BJ (cell line): ENCODE measurements at places on chromosomes 1 and 21.

- no peak for DNase-seq
These were observed 40.1 kb upstream of the SLC5A9 start for GRCh38 chr1:48182439-48182838.

DNA sequence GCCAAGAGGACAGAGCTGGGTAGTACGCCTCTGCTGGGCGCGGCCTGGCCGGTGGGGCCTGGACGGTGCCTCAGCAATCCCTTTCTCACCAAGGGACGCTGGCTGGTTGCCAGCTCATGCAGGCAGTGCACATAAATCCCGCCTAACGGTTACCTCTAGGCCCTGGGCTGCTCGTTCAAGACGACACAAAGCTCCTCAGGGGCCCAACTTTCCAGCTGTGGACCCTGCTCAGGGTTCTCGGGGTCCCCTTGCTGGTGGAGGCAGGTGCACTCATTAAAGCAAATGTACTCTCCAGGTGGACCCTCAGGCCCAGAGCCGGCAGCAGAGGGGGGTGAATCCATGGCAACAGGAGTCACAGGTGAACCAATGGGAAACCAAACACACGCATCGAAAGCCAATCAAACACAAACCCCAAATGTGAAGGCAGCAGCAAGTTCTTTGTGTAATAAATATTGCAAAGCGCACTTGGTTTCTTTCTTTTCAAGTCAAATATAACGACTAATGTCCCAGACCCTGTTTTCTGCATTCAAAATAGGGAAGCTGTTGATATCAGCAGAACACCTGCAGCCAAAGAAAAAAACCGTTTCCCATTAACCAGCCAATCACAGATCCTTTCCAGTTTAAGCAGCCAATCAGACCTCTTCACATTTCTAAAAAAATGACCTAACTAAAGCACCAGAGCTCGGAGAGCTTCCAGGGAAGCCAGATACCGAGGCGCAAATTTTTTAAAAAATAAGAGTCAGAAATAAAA, 26.1 kb upstream of the CLSTN1 start:
- DNase-seq = no peak

DNA sequence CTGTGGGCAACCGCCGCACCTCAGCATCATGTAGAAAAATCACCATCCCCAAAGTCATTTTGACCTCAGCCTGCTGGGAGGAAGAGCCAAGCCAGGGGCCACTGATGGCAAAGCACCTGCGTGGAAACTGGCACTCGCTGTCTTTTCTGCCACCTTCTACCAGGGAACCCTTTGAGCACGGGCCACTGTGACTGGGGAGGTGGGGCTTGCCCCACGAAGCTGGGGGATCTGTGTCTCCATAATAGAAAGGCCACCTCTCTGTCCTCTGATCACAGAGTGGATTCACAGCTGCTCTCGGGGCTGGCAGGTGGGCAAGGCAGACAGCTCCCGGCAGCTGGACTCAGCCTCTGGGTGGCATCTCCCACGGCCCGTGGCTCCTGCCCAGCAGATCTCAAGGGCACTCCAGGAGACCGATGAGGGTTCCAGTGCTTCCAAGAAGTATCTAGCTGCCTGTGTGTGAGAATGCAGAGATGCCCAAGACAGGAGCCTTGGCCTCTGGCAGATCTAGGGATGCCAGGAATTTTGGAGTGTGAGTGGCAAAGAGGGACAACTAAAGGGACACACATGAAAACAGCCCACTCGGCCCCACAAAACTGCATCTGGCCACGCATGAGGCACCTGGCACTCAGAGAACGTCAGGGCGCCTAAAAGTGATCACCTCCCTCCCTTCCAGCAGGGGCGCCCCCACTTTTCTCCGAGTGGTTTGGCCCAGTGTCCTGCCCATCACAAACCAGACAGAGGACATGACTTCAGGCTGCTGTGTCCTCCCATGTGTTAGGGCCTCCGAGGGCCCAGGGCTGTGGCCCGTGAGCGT, 102.6 kb downstream of the PDE9A start:
- DNase-seq = no peak

DNA sequence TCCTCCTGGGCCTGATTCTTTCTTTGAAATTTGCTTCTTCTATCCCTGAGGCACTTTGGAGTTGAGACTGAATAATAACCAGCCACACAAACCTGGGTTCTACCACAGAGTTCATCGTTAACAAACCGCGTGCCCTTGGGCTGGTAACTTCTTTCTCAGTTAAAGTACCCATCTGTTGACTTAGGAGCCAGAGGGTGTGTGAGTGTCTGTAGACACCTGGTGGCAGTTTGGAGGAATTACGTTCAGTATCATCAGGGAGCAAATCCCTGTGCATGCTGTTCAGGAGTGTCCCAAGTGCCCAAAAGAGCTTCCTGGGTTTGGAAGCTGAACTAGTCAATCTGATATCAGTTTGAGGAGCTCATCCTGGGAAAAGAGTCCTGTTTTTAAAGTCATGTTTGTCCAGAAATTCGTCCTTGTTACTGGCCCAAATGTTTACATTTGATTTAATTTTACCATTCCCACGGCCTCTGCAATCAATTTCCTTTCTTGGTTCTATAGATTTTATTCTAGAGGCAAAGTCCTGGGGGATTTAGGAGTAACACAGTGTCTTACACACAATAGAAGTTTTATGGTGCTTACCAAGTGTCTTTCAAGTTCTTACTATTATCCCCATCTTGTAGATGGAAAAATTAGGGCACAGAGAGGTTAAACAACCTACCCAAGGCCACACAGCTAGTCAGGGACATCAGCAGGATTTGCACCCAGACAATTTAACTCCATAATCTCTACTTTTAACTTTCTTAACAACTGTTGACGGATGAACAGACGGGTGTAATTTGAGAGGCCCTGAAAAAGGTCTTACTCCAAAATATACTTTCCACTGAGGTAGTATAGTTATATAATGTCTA, 26.7 kb upstream of the RPTN start:
- DNase-seq = no peak

DNA sequence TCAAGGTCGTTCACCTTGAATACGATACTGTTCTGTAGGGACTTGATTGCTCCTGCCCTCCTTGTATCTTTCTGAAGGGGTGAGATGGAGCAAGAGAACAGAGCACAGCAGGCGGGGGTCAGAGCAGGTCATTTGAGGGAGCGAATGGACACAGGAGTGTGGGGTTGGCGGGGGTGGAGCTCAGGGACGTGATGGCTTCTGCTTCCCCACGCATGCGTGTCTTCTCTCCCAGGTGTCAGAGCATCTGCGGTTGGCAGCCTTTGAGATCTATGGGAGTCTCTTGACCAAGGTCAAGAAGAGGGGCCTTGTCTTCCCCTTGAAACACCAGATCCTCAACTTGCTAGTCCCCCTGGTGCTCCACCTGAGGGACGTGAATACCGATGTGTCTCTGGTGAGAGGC, 63.9 kb downstream of the INAVA start:
- DNase-seq = no peak

- no peak for DNase-seq
These were observed 44.5 kb downstream of the MDM4 start for GRCh38 chr1:204560590-204561150.

- DNase-seq = no peak
These were observed 250.4 kb downstream of the PTBP2 start for GRCh38 chr1:96971849-96972602.

DNA sequence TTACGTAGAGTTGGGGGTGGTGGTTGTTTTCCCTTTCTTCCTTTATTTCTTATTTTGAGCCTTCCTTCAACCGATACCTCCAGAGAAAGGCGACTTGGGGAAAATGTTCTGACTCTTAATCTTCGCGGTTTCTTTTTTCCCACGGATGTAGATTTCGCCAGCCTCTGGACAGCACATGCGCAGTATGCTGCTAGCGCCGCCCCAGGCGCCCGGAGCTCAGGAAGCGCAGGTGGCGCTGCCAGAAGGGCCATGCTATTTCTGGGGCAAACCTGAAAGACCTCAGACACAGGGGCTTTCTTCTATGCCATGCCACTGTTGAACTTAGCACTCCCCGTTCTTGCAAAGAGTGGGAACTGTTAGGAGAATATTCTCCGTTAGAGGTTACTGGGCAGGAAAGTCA, 392.1 kb downstream of the KIF26B start:
- no peak for DNase-seq
